ENCODE measurements at places on chromosomes 1 and 21.

DNA sequence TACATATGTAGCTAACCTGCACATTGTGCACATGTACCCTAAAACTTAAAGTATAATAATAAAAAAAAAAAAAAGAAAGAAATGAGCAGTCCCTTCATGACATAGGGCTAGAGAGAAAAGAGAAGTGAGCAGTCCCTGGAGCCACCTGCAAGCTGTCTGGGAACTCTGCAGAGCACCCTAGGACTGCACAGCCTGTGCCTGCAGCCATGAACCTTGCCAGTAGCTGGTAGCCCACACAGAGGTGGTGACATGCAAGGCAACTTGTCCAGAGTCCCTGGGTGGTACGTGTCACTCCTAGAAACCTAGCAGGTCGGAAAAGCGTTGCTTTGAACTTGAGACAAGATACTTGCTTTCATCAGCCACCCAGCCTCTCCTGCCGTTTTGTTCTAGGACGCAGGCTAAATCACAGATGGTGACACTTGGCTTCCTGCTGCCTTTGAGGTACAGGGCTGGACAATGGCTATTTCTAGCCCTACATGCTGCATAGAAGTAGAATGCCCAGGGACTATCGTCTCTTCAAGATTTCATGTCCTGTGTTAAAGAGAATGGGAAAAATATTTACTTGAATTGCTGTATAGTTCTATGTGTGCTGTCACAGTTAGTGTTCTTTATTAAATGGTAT is 260.9 kb downstream of the LTN1 start:
- no peak for DNase-seq

DNA sequence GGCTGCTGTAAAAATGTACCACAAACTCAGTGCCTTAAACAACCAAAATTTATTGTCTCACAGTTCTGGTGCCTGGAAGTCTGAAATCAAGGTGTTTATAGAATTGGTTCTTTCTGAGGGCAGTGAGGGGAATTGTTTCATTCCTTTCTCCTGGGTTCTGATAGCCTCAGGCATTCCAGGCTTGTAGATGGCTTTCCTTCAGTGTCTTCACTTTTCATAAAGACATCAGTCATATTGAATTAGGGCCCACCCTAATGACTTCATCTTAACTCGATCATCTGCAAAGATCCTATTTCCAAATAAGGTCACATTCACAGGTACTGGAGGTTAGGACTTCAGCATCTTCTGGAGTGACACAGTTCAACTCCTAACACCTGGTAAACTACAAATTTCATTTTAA is 15.0 kb downstream of the CDKN2C start:
- no peak for DNase-seq

DNA sequence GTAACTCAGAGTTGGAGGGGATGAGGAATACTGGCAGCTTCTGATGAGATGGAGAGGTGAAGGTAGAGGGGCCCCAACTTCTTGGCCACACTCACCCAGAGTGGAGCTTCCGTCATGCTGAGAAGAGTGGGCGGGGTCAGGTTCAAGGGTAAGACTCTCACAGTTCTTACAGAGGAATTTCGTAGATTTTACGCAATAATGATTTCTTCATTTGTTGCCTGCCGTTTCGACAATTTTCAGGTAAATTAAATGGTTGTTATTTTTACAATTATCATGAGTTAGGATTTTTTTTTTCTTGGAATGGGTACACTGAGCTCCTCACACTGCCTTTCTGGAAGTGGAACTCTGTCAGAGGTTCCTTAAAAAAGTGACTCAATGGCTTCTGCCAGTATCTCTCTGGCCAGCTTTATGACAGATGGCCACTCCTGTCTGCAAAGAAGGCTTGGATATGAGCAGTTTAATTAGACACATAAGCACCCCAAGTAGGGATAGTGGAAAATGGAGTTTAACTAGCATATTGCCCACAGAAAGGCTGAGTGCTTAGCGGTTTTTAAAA is 13.8 kb upstream of the NLRP3 start:
- DNase-seq, result no peak

- DNase-seq, result no peak
Measured at GRCh38 chr1:98110674-98111073, 189.8 kb upstream of the DPYD start.

- DNase-seq, result no peak
Measured at GRCh38 chr1:107016376-107016978, 40.0 kb upstream of the PRMT6 start.

GRCh38 chr1:49293016-49293415 is 516.3 kb upstream of the BEND5 start:
- DNase-seq, result no peak

- DNase-seq, result no peak
Measured at GRCh38 chr1:8378981-8379470, 61.1 kb downstream of the SLC45A1 start.

- DNase-seq, result no peak
Measured at GRCh38 chr1:151006327-151007052, at the start of gene MINDY1. Gene MINDY1, minus strand, starts transcription at chr1:151006902. Its CDS starts 4,285 bp downstream, at chr1:151002617.

DNA sequence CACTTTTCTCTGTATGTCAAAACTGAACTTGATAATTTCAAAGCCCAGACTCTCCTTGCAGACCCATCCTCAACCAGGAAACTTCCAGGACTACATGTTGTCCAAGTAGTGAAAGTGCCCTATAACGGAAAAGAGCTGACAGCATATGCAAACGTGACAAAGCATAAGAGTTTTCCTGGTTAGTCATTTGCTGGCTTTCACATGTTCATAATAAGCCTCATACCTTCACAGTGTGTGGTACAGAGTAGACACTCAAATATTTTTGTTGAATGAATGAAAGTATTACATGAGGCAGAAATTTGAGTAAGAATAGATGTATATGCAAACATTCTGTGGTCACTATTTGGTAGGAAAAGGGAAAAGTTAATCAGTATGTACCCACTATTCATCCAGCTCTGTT is 473.3 kb downstream of the MRPL39 start:
- no peak for DNase-seq

- no peak for DNase-seq
Measured at GRCh38 chr1:207088701-207089626, at the start of gene C4BPB. Gene C4BPB, plus strand, starts transcription at chr1:207088860. Its CDS starts 672 bp downstream, at chr1:207089532.

DNA sequence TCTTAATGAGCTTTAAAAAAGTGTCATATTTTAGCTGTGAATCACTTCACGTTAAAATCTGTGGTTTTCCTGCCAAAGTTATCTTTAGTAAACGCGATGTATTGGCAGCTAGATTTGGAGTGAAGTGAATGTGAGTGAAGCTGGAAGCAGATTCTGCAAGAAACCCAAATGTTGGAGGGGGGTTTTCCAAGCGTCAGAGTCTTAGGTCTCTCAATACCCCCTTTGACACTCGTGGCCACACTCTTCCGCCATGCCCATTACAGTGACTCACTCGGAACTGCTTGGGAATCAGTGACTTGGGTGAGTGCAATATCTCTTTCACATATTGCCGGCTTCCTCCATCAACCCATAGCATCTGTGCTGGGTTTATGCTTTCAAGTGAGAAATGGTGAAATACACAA is 17.5 kb downstream of the B3GALT5 start:
- no peak for DNase-seq

GRCh38 chr1:9400425-9401079 is 107.9 kb downstream of the SPSB1 start:
- DNase-seq, result no peak
